ENCODE measurements at places on chromosomes 12 and 14. TPM values are rescaled to one million over a fixed set of nuclear protein-coding genes. Genes with fewer than 3 reads are reported as not detected.
A peak's percentile ranks its signal among the peaks of the same experiment; 100 is the strongest.

DNA sequence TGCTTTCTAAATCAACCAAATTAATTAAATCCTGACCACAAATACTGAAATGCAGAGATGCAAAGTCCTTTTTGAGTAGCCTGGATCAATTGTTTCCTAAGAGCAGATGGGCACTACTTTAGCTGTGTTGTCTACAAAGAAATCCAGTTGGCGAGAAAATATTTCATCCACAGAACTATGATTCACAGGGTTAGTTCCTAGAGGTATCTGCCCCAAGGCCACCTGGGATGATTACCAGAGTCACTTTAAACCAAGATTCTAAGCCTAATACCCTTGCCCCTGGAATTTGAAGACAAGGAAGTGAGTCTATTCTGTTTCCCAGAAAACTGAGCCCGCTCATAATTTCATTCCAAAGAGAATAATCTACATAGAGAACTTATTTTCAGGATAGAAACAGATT lies 198.4 kb downstream of the PPM1H start:
- DNase-seq, result no peak

- no peak for DNase-seq
These were observed 42.8 kb downstream of the FOXN4 start for GRCh38 chr12:109266106-109266879.

DNA sequence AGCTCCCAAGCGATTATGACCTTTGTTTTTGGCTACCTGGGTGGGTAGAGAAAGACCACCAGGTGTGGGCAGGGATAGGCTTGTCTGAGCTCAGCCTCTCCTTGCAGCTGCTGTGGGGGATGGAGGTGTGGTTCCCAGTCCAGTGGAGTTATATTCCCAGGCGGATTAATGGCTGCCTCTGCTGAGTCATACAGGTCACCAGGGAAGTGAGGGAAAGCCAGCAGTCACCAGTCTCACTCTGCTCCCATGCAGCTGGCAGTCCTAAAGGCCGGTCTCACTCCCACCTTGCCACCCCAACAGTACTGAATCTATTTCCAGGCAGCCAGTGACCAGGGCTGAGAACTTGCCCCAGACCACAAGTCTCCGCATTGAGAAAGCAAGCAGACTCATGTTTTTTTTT lies 399.2 kb downstream of the VRK1 start:
- DNase-seq, result no peak

- no peak for DNase-seq
These were observed 45.0 kb upstream of the AMN1 start for GRCh38 chr12:31773867-31774266.

- DNase-seq, result no peak
These were observed 29.2 kb downstream of the PRMT8 start for GRCh38 chr12:3520168-3520567.

DNA sequence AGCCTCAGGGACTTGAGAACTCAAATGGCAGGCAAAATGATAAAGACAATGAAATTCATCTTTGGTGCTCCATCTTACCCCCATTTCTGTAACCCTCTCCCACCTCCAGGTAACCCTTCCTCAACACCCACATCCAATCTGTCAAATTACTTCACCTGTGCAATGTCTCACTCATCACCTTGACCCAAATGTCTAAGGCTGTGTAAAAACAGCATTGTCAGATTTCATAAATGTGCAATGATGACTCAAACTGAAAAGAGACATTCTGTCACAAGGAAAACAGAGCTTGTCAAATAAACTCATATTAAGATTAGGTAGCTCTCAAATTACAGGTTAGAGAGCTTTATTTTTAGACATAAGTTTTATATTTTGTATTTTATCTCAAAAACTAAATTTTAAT lies 19.9 kb upstream of the COCH start:
- no peak for DNase-seq

- no peak for DNase-seq
These were observed at the start of gene DAO for GRCh38 chr12:108879615-108880254. Gene DAO (plus strand): TSS chr12:108880092. CDS start chr12:108885007, 4,915 bp downstream.

DNA sequence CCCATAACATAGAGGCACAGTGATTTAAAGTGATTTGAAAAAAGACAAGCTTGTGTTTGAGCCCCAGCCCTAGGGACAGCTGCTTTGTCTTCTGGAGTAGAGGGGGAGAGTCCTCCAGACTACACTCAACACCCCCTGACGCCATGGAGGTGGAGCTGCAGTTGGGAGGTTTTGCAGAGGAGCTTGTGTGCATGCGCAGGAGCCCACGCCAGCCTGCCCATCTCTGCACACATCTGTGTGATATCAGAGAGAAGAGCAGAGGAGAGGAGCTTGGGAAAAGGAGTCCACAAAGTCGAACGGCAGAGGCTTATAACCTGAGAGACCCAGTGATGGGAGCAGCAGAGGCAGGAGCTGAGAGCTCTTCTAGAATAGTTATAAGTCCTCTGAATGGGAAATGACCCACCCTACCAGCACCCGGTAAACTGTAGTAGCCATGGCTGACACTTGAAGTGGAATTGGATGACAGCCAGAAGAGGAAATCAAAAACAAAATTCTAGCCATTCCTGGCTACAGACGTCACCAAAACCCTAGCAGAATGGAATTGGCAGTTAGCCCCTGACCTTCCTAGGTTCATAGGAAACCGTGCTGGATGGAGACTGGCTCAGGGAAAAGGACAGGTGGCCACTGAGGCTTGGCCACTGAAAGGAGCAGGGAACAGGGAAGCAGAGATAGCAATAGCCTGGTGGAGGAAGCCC lies 185.1 kb upstream of the VASH1 start:
- peak; percentile 2 for DNase-seq

DNA sequence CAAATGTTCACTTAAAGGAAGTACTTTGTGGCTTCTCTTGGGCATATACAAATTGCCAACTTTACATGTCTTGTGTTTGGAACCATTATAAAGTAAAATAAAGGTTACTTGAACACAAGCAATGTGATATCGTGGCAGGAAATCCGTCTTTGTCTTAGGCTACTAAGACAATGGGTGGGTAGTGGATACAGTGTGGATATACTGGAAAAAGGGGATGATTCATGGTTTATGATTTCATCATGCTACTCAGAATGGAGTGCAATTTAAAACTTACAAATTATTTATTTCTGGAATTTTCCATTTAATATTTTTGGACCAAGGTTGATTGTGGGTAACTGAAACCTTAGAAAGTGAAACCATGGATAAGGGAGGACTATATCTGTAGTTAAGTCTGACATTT lies 48.4 kb downstream of the MYRFL start:
- no peak for DNase-seq

DNA sequence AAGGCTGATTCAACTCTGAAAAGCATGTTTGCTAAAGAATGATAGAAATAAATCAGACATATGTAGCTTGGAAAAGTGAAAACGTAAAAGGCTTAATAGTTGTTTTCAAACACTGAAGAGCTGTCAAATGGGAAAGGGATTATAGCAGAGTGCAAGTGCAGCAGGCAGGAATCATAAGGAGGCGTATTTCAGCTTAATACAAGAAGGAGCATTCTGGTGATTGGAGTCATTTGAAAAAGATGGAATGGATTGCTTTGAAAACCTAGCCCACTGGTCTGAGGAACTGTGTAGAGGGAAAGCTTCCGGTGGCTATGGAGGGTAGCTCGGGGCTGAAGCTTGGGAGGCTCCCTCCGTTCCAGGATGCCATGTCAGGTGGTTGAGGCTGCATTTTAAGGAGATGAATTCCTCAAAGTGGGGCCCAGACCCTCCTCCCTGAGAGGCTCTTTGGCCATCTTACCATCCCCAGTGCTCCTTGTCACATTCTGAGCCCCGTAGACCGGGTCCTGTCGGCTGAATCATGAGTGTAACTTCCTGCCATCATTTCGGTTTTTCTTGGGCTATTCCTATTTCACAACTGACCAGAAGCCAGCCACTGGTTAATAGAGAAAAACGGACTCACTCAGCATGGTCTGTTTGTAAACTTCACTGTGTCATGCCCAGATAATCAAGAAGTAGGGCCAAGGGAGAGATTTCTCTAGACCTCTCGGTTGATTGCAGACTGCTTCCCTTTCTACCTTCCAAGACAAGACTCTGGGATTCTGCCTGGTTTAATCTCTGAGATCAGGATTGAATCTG lies 6.5 kb downstream of the WNT5B start:
- no peak for DNase-seq

GRCh38 chr12:52037248-52037861 lies 13.9 kb upstream of the NR4A1 start:
- no peak for DNase-seq

GRCh38 chr14:98592611-98593170 lies 679.3 kb downstream of the BCL11B start:
- DNase-seq, result no peak

- DNase-seq, result peak; percentile 25
These were observed 438.9 kb downstream of the ADAMTS20 start for GRCh38 chr12:43113135-43113534.

DNA sequence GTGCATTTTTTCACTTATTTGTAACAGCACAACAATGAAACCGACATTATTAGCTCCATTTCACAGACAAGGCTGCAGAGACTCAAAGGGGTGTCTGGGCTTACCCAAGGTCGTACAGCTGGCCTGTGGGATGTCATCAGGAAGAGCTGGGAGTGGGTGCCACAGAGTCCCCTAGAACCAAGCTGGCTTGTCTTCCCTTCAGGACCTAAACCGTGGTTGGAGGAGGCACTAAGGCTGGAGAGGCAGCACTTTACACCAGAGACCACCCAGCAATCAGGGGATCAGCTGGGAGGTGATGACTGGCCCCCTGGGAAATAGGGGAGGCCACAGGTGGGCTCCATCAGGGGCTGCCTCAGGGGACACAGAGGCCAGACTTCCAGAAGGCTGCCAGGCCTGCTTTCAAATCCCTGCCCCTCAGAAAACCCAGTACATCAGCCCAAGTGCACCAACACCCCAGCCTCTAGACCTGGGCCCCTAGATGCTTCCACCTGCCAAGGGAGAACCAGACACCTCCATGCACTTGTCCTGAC lies 28.3 kb downstream of the DIO3 start:
- DNase-seq, result no peak

DNA sequence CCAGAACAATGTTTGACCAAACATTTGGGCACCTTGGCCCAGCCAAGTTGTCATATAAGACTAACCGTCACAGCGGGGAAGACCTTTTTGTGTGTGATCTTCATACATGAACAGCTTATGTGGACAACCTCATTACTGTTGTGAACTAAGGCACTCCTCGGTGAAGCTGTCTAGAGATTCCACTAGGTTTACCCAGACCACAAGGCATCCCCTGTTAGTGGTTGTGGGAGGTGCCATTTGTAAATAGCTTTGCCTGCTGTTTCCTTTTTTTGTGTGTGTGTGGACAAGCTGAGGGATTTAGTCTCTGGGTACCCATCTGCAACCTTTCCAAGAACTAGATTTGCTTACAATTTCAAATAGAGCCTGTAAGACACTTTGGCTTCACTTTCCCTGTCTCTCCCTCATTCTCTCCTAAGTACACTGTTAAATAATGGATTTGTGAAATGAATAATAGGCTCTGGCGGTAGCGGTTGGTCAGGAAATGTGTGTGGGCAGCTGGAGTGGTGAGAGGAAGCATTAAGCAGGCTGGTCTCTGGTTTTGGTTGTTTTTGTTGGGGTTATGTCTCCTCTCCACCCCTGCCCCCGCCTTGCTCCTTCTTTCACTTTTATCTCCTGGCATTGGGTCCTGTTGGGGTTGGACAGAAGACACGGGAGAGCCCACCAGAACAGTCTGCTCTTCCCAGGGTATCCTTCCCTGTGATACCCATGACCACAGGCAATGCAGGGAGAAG lies 727.6 kb downstream of the VRK1 start:
- no peak for DNase-seq

DNA sequence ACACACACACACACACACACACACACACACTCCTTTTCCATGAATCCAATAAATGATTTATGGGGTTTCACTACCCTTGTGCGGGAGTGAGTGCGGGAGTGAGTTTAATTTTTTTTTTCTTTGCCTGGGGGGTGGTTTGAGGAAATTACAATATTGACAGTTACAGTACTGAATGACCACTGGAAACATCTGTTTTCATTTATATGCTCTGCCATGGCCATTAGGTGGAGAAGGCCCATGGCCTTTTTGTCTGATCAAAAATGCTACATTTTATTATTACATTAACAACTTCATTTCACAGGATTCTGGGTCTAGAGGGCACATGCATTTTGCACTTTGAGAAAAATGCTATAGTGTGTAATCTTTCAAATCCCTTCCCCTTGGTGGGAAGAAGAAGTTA lies 5.9 kb downstream of the TBX3 start:
- DNase-seq, result no peak

DNA sequence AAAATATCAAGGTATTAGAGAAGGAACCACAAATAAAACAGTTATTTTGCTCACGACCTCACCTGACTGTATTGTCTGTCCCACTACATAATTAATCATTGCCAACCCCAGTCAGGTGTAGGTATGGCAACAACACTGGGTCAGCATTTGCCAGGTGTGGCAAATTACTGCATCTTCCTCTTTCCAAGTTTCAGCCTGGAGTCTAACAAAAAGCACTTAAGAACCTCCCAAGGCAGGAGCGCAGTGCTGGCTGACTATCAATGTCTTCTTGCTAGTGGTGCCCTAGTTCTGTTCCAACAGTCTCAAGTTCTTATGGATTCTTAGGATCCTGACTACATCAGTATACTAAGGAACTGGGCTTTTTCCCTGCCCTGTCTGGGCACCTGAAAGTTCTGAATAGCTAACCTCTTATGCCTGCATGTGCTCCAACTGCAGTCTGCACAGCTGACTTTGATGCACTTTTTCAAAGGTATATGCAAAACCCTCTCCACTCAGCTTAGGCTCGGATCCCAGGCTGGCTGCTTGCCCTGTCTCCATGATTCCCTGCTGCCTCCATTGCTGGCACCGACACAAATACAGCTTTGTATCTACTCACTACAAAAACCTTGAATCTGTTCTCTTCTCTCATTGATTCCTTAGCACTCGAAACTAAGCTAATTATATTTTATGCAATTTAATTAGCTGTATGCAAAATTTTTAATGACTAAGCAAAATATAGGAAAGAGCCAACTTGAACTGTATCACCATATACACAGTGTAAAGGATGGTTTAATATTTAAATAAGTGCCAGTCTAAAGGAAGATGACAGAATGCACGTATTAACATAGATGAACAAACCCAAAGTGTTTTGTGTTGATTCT lies 113.3 kb downstream of the PRKD1 start:
- no peak for DNase-seq

GRCh38 chr12:53710091-53710490 lies 17.2 kb downstream of the CALCOCO1 start:
- DNase-seq, result no peak

GRCh38 chr14:73818821-73819220 lies 32.8 kb upstream of the PTGR2 start:
- no peak for DNase-seq

- no peak for DNase-seq
These were observed 346.2 kb downstream of the C12orf75 start for GRCh38 chr12:105676694-105677093.

- DNase-seq, result no peak
These were observed at the start of gene GCH1 for GRCh38 chr14:54902521-54903420. Gene GCH1 (minus strand): TSS chr14:54902826. CDS start chr14:54902663, 163 bp downstream.

- DNase-seq, result no peak
These were observed 326.3 kb downstream of the BMP4 start for GRCh38 chr14:53630336-53630735.

Gene AICDA
- not detected for total RNA-seq

Gene ACSM4
- not detected for total RNA-seq

Gene SERPINA1
- total RNA-seq, result 15.3 TPM

Gene DTX1
- total RNA-seq, result not detected

Gene RHOJ
- 0.23 TPM for total RNA-seq

Gene AJUBA
- total RNA-seq, result 105 TPM

Gene FAR2
- total RNA-seq, result 13.5 TPM

Gene SERPINA3
- 4.7 TPM for total RNA-seq

Gene MSI1
- 25.8 TPM for total RNA-seq

Gene BTBD6
- 64.1 TPM for total RNA-seq

Gene SLC10A1
- not detected for total RNA-seq

Gene GALNT9
- total RNA-seq, result not detected

Gene APOF
- total RNA-seq, result not detected

Gene RNASE7
- total RNA-seq, result 0.86 TPM
